ENCODE measurements at places on chromosomes 11 and 22.

- no peak for DNase-seq
These were observed 14.6 kb upstream of the SYT13 start for GRCh38 chr11:45300715-45301114.

DNA sequence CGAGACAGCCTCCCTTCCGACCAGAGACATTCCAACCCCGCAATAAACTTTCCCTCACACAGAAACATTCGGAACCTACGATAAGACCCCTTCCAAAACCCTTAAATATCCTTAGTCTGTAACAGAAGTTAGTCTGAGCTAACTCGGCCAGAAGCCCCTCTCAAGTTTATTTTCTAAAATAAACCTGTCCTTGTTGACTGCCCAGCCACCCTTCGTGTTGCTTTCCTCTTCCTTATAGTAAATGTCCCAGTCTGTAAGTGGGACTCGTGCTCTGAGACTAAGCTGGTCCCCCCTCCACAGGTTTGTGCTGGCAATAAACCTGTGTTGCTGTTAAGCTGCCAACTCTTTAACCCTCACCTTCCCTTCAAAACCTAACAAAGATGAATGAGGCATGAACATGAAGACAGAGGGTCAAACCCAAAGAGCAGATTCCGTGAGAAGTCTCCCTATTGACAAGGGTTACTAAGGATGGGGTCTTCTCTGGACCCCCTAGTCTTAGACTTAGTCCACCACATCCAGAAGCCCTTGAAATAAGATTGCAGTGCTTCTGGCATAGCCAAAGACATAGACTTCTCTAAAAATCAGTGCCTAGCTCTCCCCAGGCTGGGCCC, 18.2 kb downstream of the MIF start:
- no peak for DNase-seq

DNA sequence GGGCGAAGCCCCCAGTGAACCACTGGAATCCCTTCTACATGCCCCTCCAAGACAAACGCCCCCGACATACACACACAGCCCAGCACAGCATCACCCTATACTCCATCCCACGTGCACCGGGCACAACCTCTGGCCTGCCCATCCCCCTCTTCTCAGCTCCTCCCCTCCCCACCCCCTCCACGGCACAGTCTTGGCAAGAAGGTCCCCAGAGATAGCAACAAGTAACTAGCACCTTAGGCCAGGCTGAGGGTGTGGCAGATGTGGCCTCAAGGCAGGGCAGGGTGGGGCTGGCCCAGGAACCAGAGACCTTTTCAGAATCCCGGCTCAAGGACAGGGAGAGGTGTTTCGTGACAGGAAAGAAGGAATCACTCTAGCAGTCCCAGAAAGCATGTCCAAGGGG, 54.3 kb downstream of the CYTH4 start:
- no peak for DNase-seq

GRCh38 chr11:19790831-19791552, 78.4 kb downstream of the NAV2 start:
- no peak for DNase-seq

GRCh38 chr11:1436468-1437039, 46.8 kb downstream of the BRSK2 start:
- DNase-seq: no peak

GRCh38 chr11:68115285-68115684, 5.9 kb downstream of the CHKA start:
- no peak for DNase-seq

- DNase-seq: no peak
These were observed 85.8 kb downstream of the SERGEF start for GRCh38 chr11:17927041-17927440.

- DNase-seq: no peak
These were observed 106.2 kb downstream of the ETS1 start for GRCh38 chr11:128481135-128481534.

- no peak for DNase-seq
These were observed 42.0 kb downstream of the SERPINH1 start for GRCh38 chr11:75603791-75604736.

DNA sequence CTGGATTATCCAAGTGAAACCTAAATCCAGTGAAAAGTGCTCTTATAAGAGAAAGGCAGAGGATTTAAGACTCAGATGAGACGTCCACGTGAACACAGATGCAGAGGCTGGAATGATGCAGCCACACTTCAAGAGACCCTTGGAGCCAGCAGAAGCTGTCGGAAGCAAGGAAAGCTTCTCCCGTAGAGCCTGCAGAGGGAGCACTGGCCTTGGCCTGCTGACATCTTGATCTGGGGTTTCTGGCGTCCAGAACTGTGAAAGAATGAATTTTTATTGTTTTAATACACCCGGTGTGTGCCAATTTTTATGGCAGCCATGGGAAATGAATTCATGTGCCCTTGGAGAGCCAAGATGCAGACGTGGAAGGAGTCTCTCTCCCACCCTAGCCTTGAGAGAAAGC, 407.0 kb upstream of the B3GAT1 start:
- no peak for DNase-seq
